ENCODE measurements at places on chromosomes 12 and 14.

DNA sequence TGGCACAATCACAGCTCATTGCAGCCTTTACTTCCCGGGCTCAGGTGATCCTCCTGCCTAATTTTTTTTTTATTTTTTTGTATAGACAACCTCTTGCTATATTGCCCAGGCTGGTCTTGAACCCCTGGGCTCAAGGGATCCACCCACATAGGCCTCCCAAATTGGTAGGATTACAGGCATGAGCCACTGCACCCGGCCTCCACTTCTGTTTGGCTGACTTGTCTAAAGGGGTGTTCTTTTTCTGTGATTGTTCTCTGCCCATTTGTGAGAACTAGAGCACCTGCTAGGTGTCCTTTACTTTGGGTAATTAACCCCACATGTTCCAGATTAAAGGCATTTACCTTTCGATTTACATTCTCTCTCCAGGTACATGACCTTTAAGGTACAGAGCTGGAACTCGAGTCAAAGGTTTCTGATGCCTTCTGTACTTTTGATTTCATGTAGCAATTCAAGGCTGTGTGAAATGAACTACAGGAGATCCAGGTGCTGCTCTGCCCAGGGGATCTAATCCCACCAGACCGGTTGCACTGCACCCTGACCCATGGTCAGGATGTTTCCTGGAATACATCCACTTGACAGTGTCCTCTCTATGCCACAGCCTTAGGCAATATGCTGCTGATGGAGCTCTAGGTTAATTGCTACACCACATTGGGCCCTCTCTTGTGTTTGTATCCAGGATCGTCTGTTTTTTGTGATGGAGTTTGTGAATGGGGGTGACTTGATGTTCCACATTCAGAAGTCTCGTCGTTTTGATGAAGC, 163.6 kb downstream of the PRKCH start:
- no peak for DNase-seq

- DNase-seq: no peak
These were observed 447.5 kb downstream of the AACS start for GRCh38 chr12:125512541-125513298.

DNA sequence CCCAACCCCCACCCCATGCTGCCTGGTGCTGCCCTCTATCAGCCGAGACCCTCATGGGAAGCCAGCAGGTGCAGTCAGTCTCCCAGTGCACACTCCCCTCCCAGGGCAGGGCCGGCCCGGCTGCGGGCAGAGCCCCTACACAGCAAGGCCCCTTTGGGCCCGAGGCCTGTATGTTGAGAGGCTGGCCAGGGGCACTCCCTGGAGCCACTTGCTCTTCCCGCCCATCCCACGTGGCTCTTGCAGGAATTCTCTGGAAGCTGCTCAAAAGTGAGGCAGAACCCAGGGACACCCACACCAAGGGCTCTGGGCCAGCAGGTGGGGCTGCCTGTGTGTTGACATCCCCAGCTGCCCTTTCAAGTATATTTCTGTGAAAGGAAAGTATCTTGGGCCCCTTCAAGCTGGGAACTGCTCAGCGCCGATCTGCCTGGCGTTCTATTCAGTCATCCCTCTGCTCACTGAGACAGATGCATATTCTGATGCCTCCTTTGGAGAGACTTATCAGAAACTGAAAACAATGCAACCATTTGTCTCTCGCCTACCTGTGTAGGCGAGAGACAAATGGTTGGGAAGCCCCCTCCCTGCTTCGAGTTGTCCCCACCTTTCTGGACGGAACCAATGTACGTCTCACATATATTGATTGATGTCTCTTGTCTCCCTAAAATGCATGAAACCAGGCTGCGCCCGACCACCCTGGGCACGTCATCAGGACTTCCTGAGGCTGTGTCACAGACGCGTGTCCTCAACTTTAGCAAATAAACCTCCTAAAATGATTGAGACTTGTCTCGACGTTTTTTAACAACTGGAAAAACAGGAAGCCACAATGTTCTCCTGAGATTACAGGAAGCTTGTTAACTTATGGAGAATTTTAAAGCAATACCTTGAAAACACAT, 6.0 kb downstream of the GPR132 start:
- DNase-seq: peak; percentile 60

GRCh38 chr14:101222362-101223070, 319.0 kb upstream of the RTL1 start:
- peak; percentile 27 for DNase-seq

DNA sequence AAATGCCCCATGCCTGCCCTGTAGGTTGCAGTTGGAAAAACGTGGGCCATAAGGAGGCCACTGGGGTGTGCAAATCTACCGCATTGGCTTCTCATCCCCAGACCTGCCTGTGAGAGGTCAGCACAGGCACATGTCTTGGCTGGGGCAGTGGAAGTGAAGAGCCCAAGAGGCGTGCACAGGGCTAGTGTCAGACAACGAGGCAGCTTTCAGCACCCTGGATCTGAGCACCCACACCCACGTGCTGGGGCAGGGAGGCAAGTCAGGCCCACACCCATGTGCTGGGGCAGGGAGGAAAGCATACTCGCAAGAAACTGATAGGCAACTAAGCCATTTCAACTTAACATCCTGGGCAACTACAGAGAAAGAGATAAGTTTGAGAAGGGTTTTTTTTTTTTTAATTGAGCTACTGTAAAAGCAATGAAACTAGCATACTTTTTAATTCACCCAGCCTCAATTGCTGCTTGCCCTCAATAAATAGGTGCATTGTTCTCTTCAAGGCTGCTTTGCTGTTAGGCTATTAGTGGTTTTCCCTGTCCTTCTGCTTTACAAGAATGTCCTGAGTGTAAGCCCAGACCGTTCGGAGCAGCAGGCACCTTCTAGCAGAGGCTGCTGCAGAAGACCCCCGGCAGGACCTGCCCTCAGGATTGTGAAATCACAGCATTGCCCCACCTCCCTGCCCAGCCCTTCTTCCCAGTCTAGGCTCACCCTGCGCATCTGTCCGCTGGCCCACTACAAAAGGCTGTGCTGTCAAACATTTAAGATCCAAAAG, 355.3 kb upstream of the FKBP4 start:
- no peak for DNase-seq

DNA sequence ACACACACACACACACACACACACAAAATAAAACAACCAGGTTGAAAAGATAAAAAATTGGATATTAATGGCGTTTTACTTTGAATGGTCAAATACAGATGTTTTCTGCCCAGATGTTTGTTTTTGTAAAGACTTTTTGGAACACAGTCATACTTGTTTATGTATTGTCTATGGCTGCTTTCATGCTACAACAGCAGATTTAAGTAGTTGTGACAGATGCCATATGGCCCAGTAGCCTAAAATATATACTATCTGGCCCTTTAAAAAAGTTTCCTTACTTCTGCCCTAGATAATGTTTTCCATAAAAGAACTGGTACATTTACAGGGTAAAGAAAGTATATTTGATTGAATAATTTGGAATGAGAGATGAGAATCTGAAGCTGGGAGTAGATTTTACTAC, 1362.8 kb upstream of the SEL1L start:
- no peak for DNase-seq

DNA sequence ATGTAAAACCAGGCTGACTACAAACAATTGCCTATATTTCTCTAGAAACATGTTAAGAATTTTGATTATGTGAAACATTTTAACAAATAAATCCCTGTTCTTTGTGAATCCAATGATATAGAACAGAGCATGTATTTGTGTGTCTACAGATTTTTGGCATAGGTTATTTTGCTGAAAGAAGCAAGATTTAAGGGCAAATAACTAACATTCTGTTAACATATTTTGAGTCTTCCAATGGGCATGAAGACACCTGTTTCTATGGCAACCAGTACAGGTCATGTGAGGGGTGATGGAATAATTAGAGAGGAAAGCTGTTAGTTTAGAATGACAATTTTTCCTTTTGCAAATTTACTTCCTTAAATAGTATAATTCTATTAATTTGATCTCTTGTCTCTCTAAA, 8.8 kb downstream of the ART4 start:
- no peak for DNase-seq

DNA sequence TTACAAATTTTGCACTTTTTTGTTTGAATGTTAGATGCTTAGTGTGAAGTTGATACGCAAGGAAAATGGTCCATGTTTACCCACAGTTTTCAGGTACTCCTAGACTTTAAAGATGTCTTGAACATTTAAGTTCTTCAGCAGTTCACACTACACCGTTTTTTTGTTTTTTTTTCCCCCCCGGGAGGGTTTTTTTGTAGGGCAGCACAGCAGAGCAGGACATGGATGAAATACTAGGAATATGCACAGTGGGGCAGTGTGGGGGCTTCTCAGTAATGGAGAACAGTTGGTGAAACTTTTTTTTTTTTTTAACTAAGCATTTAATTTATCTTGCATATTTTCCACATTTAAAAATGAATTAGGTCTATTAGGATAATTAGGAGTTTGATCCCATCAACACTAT, 4.9 kb downstream of the RAN start:
- DNase-seq: no peak

DNA sequence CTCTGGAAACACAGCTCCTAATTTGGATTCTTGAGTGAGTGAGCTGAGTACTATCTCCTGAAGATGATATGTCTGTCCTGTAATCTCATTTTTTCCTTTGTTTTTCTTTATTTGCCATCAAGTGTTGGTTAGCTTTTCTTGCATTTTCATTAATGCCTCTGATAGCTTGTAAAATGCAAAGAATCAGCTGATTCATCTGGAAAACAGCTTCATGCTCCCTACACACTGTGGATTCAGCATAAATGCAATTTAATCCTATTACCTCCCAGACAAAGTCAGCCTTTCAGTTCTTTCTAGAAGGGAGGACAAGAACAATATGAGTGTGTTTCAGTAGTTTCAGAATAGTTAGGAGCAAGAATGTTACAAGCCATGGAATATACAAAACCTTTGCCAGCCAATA, 79.4 kb downstream of the DACT1 start:
- DNase-seq: no peak

DNA sequence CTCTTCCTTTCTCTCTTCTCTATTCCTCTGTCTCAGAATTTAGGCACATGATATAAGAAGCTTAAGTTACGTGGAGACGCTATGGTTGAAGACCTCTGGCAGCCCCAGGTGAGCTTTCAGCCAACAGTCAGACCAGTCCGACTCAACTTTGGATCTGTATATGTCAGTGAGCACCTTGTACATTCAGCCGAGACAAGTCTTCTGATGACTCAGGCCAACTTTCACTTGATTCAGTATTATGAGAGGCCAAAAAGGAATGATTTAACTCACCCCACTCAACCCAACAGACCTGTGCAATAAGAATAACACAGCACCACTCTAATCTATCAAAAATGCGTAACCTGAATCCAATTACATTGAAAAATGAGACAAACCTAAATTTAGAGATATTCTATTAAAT, 47.5 kb upstream of the FOXG1 start:
- no peak for DNase-seq

DNA sequence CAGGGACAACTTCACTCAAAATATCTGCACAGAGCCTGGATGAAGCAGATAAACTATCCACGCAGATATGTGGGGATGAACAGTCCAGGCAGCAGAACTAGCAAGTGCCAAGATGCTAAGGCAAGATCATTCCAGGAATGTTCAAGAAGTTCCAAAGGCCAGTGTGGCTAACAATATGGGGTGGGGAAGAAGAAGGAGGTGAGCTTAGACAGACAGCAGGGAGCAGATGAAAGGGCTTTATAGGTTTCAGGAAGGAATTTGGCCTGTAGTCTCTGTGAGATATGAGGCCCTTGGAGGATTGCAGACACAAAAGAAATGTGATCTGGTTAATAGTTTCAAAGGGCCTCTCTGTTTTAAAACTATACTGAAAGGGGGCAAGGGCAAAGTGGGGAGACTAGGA, 63.5 kb upstream of the PPM1H start:
- no peak for DNase-seq

DNA sequence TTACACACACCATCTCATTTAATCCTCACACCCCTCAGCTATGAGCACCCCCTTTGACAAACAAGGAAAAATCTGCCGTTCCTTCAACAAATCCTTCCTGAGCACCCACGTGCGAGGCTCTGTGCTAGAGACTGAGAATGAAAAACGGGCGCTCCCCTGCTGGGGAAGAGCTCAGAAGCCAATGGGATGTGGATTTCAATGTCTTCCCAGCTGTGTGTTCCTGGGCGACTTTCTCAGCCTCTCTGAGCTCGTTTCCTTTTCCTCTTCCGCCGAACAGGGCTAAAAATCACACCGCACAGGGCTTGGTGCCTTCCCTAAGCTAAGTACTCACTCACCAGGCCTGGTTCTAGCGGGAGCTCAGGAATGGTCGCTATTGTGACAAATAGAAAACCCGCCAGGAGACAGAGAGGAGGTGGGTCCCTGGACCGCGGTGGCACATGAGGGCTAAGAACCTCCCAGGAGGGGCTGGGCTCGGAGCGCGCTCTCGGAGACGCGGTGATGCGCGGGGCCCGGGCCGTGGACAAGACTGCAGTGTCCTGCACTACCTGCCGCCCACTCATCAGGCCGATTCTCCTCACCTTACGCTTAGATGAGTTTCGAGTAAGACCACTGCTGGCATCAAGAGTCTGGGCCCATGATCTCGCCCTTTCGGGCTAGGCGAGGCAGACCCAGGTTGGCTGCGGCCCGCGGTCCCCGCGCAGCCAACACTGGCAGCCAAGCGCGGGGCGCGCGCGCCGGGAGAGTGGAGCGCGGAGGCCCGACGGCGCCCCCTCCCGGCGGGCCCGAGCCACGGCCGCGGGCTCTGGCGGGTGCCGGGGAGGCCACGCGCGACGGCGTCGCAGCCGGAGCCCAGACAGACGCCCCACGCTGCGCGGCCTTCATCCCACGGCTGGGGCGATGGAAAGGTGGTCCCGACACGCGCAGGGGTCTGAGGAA, 17.0 kb downstream of the ZDHHC22 start:
- peak; percentile 55 for DNase-seq

GRCh38 chr14:54798465-54799124, 104.0 kb downstream of the GCH1 start:
- DNase-seq: no peak

GRCh38 chr12:78331753-78332152, 501.1 kb downstream of the NAV3 start:
- DNase-seq: no peak

DNA sequence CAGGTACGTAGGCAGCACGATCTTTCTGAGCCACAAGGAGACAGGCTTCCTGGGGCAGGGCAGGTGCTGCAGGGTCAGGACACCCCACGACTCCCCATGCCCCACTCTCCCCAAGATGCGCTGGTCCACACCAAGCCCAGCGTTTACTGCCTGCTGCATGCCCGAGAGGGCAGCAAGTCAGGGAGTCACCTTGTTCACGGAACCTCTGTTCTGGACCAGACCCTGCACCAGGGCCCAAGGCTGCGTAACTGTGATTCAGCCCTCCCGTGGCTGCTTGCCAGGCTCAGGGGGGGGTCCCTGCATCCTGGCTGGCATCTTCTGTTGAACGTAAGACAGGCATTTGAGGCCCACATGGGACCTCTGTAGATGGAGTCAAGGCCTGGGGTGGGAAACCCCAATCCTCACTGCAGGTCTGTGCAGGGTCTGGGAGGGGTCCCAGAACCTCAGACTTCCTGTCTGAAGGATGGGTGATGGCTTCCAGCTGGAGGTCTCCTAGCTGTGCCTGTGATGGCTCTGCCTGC, 228.6 kb upstream of the RTL1 start:
- peak; percentile 10 for DNase-seq

Data from H9 (cell line).